ENCODE measurements at places on chromosomes 13 and 19.

GRCh38 chr13:43908156-43909126 is 28.7 kb downstream of the LACC1 start:
- DNase-seq: no peak

DNA sequence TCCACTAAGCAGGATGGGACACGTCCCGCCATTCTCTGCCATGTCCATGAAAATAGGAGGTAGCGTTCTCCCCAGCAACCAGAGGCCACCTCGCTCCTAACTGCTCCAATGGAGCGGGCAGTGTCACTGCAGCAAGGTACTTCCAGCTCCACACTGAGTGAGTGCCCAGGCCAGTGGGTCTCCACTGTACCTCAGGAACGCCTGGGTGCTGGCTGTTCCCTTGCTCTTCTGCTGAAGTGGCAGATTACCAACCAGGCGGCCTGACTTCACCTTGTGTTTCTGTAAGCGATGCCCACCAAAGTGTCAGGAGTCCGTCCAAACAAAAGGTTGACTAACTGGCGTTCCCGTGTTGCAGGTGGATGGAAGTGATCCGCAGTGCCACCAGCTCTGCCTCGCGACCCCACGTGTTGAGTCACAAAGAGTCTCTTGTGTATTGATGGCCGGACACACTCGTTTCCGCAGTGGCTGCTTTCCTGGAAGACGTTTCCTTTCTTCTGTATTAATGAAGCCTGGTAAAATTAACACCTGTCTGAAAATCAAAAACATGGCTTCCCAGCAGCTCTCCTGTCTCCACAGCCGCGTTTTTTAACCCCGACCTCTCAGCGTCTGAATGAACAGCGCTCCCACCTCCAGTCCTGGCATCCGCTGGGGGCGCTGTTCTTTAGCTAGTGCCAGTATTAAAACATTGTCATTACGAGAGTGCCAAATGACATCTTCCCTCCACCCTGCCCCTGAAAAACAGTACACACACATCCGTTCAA is 128.8 kb downstream of the STK24 start:
- DNase-seq: no peak

GRCh38 chr19:34172661-34173192 is 423 bp downstream of the LSM14A start:
- no peak for DNase-seq

DNA sequence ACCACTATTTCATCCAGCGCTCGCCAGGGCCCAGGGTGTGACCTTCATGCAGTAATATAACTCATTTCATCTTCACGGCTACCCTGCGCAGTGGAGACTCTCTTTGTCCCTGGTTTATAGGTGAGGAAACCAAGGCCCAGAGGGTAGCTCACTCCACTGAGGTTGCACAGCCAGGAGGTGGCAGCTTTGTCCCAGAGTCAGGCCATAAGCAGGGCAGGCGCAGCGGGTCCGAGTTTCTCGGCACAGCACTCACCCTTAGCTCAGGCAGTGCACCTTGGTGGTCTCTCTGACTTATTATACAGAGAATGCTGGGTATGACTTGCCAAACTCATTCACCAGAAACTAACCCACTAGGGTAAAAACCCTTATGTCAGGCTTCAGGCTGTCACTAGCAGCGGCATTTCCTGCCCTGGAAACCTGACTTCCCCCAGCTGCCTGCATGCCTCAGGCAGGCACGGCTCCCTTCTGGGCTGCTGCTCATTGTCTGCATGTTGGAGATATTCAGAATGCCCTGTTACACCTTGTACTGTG is 24.5 kb downstream of the PPP5C start:
- DNase-seq: no peak

GRCh38 chr13:49584771-49585182 is 581 bp downstream of the RCBTB1 start:
- DNase-seq: no peak

GRCh38 chr19:14322889-14323463 is 58.3 kb upstream of the ADGRE5 start:
- DNase-seq: no peak

GRCh38 chr19:18340190-18340989 is at the start of gene PGPEP1:
TSS of gene PGPEP1 (plus strand) at chr19:18340598. CDS start at chr19:18340682, 84 bp downstream.
- peak; percentile 47 for DNase-seq

GRCh38 chr13:98345107-98345935 is 168.3 kb upstream of the RNF113B start:
- DNase-seq: no peak

- no peak for DNase-seq
These were observed 18.2 kb upstream of the ZNF543 start for GRCh38 chr19:57302020-57302465.

GRCh38 chr19:9936326-9937000 is at the start of gene OLFM2:
TSS of gene OLFM2 (minus strand) at chr19:9936515. CDS start at chr19:9936366, 149 bp downstream.
- DNase-seq: no peak

DNA sequence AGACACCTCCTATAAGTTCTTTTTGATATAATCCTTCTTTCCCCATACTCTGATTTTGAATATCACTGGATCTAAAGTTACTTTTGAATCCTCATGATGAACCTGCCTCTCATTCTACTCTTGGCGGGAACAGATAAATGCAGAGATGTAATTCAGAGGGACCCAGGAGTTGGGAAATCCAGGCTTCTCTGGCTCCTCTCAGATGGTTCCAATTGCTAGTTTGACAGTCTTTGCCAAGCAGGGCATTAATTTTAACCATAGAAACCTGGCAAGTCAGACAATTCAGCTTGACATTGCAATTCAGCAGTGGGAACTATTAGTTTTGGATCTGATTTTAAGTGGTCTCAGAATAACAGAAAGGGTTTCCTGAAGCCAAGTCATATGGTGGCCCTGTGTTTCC is 67.3 kb upstream of the KLF12 start:
- no peak for DNase-seq
